ENCODE measurements at places on chromosomes 5 and 9.
A peak's percentile ranks its signal among the peaks of the same experiment; 100 is the strongest.

DNA sequence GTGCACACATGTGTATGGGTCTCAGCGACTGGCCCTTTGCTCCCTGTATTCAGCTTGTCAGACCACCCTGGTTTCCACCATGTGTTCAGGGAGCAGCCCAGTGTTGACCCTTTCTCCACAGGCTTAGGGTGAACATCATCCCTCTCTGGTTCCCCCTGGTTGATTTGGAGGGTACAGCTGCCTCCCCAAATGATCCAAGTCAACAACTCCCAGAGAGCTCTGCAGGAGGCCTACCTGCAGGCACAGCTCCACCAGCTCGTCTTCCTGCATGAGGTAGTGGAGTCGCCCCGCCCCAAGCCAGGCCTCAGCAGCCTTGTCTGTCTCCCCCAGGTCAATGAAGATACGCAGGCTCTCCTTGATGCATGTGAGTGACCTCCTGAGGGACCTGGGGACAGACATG, 50.5 kb downstream of the SH3TC2 start:
- no peak for DNase-seq

GRCh38 chr9:87687207-87687606, 38.7 kb upstream of the CTSL start:
- no peak for DNase-seq

GRCh38 chr5:108167174-108167573, 214.7 kb downstream of the FBXL17 start:
- DNase-seq: no peak

GRCh38 chr5:176596689-176597416, 13.1 kb downstream of the GPRIN1 start:
- DNase-seq: no peak

GRCh38 chr9:132982458-132982857, 4.0 kb downstream of the GFI1B start:
- DNase-seq: no peak

- no peak for DNase-seq
These were observed 78.9 kb downstream of the APBA1 start for GRCh38 chr9:69593301-69593700.

DNA sequence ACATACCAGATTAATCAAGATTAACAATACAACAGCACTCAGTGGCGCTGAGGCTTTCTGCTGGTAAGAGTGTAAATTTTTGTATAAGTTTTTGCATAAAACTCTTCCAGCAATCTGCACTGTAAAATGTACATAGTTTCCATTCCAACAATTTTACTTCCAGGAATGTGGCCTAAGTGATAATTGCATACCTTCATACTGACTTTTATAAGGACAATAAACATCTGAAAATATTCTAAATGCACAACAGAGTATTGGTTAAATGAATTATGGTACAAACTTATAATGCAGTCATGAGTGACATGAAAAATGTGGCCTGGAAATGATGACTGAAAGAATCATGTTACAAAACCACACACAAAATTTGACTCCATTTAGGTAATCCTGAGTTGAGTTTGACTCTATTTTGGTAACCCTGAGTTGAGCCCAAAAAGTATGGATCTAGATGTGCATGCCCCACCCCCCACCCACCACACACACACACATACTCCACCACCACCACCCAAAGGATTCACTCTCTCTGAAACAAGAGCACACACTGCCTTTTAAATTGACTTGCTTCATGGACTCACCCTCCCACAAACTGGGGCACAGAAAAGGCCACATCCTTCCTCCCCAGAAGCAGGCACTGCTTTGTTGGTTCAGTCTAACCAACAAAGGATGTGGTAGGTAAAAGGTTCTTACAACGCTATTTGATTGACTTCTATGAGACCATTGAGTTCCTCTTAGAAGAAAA, 137.6 kb downstream of the SUSD1 start:
- DNase-seq: no peak

GRCh38 chr5:36156121-36156601, 4.2 kb downstream of the SKP2 start:
- no peak for DNase-seq

DNA sequence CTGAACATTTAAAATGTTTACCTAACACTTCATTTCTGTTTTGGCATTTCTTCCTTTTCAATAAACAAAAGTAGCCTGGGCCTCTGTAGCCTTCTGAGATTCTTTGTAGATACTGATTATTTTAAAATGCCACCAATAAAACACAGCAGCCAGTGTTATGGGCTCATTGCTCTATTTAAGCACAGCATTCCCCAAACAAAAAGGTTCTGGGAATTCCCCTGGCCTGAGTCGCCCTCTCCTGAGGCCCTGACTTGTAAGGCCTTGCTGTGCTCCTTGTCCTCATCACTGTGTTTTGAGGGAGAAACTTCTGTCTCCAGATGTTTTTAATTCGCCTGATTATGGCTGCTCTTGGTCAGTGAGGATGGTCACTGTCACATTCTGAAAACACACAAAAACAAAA, 33.0 kb upstream of the CTXN3 start:
- no peak for DNase-seq

GRCh38 chr5:57676222-57677098, 193.8 kb upstream of the ACTBL2 start:
- DNase-seq: no peak

GRCh38 chr5:154972476-154973080, 31.7 kb downstream of the MRPL22 start:
- peak; percentile 9 for DNase-seq

DNA sequence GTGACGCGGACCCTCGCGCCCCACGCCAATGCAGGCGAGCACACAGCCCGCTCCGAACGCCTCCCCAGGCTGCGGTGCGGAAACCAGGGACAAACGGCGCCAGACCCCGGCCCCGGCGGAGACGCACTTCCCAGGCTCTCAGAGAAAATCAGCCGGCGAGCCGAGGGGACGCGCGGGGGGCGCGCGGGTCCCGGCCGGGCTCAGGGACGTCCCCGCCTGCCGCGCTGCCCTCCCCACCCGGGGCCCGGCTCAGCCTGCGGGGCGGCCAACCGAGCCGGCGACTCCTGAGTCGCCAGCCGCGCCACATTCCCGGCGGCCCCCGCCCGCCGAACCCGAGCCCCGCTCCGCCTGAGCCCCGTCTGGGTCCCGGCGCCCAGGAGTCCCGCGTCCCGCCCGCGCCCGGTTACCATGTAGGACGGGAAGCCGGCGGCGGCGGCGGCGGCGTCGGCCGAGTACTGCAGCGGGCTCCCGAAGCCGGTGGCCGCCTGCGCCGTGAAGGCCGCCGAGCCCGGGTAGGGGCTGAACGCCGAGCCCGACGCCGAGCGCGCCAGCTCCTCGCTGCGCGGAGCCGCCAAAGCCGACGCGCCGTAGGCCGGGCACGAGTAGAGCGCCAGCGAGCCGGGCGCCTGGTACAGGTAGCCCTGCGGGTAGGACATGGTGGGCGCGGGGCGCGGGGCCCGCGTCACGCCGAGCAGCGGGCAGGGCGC, 566 bp downstream of the IRX2 start:
- DNase-seq: no peak

DNA sequence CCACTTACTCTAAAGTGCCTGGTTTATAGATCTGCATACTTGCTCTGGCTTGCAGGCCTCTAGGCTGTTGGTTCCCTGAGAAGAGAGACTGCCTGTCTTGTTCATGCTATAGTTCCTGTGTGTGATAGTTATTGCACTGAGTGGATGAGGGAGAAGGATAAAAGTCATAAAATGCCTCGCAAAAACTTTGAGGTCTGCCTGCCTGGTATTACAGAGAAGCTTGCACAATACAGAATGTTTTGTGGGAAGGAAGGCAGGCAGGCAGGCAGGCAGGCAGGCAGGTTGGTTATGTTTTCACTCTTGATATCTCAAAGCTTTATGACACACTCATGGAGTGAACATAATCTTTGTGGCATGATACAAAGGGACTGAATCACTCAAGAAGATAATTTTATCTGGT, 287.1 kb downstream of the SLIT3 start:
- DNase-seq: no peak

DNA sequence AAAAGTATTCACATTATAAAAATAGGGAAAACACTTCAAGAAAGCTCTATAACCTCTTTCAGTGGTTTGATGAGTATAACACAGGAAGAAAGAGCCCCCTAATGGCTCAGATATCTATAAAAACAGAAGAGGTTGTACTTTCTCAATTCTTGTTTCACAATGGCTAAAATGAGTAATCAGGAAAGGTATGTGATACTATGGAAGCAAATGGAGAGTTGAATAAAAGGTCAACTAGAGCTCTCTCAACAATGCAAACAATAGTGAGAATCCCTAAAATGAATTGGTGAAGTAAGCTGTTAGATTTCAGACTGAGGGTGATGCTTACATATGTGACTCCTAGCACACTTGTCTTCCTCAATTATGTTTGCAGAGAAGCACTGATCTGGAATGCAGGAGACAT, 584.6 kb upstream of the CDH18 start:
- no peak for DNase-seq

- no peak for DNase-seq
These were observed 727 bp upstream of the ADRB2 start for GRCh38 chr5:148825716-148826052.

- no peak for DNase-seq
These were observed 10.2 kb downstream of the BTNL8 start for GRCh38 chr5:180908998-180909731.

DNA sequence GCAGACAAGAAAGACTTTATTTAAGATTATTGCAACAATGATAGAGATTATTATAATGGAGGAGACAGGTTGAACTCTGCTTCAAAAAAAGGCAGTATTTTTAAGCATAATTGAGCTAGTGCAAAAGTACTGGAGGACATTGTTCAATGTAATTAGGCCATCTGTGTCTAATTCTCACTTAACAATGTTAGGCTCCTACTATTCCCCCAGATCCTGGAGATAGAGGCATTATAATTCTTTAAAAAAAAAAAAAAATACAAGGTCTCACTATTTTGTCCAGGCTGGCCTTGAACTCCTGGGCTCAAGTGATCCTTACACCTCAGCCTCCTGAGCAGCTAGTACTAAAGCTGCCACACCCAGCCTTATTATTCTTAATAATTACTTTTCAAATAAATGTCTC, 193.4 kb upstream of the NUDT12 start:
- no peak for DNase-seq

- no peak for DNase-seq
These were observed 367.1 kb downstream of the CDK5RAP2 start for GRCh38 chr9:120212853-120213200.

DNA sequence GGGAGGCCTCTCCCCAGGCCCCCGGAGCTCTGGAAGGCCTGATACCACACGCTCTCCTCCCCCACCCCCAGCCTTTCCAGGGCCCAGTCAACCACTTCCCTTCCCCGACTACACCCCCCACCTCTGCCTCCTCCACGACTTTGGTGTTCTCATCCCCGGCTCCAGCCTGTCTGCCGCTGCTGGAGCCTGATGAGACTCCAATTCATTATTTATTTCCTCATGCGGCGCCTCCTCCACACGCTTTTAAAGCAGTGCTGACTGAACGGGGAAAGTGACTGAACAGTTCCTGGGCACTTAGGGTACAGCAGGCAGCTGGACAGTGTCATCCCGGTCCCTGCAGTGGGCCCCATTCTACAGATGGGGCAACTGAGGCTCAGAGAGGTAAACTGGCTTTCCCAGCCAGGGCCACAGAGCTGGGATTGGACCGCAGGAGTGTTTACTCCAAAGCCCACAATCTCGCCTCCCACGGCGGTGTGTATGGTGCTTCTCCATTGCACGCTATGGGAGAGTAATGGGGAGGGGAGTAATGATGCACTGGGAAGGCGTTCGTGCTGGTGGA, 15.9 kb upstream of the RPL26L1 start:
- no peak for DNase-seq

DNA sequence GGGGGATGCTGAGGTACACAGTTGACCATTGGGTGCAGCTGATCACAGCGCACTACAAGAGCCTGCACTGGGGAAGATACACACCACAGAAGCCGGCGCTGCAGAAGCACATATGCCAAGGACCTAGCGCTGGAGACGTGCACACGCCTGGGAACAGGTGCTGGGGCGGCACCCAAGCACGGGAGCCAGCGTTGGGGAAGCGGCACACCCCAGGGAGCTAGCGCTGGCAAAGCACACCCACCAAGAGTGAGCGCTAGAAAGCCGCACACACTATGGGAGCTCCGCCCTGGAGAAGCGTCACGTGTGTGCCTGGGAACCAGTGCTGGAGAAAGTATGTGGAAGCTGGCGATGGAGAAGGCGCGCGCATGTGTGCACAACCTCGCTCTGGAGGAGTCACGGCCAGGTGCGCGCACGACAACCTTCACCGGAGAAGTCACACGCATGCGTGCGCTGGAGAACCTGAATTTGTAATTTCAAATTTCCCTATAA, 4.5 kb downstream of the FANCC start:
- peak; percentile 8 for DNase-seq

DNA sequence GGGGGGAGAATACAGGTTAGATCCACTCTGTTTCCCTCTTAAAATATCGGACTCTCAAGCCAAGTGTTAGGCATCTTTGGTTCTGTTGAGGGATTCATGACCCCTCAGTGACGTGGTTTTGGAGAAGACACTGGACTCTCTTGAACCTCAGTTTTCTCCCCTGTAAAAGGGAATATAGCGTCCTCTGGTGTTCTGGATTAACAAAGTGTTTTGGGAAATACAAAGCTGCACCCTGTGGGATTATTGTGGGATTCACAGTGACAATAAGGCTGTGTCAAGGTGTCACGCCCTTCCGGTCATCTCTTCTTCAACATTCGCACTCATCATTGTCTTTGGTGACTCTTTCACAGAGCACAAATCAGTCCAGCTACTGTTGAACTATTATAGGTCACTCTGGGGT, 139.0 kb downstream of the IRX1 start:
- no peak for DNase-seq

DNA sequence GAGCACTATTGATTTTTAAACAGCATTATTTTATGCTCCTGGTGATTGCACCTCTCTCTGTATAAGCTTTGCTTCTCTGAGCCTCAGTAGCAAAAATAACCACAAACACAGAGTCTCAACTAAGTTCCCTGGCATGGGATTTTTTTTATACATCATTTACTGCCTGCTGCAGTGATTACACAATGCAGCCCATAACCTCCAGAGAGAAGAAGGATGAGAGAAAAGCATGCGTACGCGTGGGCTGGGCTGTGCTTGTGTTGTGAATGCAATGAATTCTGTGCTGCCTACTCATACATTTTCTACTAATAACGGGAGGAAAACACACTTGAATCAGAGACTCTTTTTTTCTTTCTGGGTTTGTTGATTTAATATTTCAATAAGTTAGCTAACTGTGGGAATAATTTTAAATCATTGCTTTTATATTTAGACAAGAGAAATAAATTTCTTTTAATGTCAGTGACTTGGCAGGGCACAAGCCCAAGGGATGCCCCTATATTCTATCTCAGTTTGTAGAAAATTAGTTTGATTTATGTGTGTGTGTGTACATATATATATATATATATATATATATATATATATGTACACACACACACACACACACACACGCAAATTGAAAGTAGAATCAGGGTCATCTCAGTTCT, 351.5 kb downstream of the MED10 start:
- DNase-seq: no peak

GRCh38 chr5:103973669-103974068, 411.1 kb upstream of the NUDT12 start:
- no peak for DNase-seq

Data from nucleus accumbens (tissue), 56 donors.